ENCODE measurements at places on chromosomes 4 and X.

DNA sequence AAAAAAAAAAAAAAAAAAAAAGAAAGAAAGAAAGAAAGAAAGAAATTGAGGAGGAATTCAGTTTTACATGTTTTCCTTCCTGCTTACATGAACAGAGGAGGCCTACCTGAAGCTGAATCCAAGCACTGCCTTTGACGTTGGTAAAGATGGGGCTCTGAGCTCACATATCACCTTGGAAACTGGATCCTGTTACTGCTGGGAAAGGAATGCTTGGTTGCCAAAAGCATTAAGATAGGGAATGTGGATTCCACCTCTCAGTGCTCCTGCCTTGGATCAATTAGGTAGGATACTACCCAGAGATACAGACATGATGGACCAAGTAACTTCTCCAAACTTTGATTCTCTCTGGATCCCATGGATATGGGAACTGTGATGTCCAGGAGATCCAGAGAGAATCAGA is 50.6 kb downstream of the NHS start:
- DNase-seq, result no peak

DNA sequence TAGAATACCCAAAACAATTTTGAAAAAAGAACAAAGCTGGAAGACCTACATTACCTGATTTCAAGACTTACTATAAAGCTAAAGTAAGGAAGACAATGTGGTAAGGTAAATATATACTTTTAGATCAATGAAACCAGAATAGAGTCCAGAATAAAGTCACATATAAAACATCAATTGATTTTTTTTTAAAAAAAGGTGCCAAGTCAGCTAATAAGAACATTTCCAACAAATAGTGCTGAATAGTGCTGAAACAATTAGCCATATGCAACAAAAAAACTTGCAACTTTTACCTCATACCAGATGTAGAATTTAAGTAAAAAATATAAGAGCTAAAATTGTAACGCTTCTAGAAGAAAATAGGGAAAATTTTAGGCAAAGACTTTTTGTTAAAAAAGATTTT is 73.0 kb upstream of the PDHA1 start:
- DNase-seq, result no peak

DNA sequence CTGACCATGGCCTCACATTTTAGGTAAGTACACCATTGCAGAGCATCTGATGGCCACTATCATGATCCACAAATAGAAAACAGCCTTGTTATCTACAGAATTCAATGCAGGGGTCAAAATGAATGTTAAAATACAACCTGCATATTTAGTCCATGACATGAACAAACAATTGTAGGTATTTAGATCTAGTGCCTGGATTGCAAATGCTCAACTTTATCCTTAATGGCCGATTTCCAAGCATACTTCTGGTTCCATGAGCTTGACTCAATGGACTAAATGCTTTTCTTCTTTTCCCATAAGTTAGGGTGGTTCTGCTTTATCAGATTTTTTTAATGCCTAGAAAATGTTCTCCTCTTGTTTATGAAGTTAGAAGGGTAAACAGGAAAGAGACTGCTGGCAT is 139.2 kb upstream of the TTC29 start:
- no peak for DNase-seq

GRCh38 chrX:413322-414201 is 26.9 kb upstream of the PPP2R3B start:
- no peak for DNase-seq

DNA sequence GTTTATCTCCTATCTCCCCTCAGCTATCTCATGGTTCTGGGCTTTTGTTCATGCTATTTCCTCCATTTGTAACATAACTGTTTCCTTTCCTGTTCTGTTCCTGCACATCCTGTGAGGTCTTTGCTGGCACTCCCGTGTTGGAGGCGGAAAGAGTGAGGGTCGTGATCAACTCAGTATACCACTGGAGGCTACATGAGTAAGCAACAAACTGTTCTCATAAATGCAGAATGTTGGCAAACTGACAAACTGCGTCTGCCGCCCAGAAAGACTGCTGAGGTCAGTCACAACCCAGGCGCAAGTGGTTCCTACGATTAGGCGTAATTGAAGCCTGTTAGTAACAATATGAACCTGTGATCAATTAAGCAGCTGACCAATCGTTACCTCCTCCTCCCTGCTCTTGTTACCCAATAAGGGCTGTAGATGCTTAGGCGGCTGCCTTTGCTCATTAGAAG is 48.8 kb downstream of the C4orf33 start:
- DNase-seq, result no peak

DNA sequence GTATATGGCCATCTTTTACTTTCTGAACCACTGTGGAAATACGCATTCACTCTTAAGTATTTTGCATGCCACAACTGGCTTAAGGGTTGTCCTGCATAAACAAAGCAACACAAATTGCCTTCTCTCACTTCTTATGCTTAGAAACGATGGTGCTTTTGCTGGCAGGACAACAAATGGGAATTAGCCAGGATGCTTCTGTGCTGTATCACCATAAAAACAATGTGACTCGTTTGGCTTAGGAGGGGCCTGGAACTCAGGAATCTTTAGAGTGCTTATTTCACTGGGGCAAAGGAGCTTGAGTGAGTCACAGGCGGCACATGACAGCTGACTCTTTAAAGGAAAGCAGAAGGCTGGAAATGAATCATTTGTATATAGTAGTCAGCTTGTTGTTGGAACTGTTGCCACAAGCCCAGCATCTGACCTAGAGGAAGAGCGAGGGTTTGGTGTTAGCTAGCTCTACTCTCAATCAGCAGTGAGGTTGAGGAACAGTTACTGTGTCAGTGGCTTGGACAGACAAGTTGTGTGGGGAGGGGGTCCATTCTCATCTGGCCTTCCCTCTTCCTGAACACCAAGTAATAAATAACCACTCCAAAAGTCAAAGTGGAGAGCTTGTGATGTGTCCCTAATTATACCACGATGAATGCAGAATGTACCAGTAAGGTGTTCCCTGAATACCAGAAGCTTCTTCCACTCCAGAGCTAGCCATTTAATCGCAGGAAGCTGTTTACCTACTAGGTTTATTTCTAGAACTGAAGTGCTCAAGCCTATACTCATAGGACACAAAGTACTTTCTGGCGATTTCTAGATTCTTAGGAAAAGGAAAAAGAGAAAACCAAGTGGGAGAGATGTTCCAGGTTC is 293.1 kb downstream of the CAMK2D start:
- DNase-seq, result peak; percentile 58

GRCh38 chr4:142406917-142407501 is 439.1 kb downstream of the INPP4B start:
- DNase-seq, result no peak

DNA sequence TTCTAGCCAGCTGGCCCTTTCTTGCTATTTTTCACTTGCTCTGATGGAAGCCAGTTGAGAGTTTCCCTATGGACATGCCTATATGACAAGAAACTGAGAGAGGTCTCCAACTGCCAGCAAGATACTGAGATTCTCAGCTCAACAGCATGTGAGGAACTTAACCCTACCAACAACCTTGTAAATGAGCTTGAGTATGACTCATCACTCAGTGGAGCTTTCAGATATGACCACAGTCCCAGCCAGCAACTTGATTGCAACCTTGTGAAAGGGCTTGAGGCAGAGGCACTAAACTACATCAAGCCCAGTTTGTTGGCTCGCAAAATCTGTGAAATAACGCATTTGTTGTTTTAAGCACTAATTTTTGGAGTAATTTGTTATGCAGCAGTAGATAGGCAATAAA is 175.8 kb downstream of the COMMD8 start:
- no peak for DNase-seq

DNA sequence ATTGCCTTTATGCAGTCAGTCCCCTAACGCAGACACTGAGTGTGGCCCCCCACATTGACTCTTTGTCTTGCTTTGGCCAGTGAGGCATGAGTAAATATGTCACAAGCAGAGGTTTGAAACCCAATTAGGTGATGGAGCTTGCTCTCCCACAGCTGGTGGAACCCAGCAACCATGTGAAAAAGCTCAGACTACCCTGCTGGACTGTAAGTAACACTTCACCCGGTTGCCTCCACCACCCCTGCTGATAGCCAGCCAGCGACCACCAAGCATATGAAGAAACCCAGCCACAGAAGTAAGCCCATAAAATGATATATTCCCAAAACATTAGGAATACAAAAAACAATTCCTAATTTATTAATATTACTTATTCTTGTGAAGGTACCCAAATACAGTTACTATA is 21.6 kb upstream of the PDCL2 start:
- no peak for DNase-seq

DNA sequence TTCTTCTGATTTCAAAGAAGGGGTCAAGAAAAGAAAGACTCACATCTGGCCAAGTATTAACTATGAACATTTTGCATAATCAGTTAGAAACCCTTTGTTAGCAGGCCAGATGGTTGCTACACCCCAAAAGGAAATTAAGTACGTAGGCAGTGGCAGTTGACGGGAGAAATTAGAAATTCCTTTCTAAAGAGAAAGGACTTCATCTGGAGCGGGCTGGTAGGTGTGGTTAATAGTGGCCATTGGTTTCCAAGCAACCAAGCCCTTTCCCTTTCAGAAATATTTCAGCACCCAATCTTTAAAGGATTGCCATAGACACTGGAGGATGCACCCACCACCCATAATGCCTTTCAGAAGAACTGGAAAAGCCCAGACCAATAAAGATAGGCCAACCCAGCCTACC is 235.7 kb upstream of the LDB2 start:
- no peak for DNase-seq

DNA sequence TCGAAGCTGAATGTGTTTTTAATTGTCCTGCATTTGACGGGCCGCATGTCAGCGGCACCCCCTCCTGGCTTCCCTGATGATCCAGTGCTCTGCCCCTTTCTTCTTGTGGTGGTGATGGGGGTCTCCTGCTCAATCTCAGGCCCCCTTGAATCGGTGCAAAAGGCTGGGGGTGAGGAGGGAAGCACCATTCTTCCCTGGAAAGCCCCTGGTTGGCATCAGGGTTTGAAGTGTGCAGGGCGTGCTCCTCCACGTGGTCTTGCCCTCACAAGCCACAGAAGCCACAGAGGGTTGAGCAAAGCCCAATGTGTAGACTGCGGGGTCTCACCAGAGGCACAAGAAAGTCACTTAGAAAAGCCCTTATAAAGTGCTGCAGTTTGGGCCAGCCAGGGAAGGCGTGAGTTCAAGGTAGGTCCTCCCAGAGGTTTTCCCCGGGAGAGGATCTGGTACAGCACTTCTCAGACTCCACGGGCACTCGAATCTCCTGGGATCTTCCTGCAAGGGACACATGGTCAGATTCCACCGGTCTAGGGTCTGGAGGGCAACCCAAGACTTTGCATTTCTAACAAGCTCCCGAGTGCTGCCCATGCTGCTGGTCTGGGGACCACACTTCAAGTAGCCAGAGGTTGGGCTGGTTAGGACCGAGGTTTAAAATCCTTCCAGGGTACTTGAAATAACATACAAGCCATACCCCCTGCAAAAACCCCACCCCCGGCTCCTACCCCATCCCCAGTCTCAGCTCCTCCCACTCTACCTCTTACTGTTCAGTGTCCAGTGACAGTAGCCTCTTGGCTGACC is 35.1 kb downstream of the PSAPL1 start:
- DNase-seq, result no peak

DNA sequence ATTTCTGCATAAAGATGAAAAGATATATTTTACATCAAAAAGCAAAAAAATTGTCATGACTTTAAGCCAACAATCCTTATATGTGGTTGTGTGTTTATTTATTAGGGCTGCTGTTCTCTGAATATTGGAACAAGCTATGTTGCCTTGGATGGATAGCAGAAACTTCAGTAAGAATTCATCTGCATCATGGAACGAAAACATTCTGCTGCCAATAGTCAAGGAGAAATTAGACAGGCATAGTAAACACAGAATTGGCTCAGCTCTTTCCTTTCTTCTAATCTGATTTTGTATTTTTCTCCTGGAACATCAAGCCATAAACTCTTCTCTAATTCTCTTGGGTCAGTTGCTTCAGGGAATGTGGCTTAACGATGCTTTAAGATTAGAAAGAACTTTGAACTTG is 1257.0 kb downstream of the NLGN4X start:
- DNase-seq, result no peak

DNA sequence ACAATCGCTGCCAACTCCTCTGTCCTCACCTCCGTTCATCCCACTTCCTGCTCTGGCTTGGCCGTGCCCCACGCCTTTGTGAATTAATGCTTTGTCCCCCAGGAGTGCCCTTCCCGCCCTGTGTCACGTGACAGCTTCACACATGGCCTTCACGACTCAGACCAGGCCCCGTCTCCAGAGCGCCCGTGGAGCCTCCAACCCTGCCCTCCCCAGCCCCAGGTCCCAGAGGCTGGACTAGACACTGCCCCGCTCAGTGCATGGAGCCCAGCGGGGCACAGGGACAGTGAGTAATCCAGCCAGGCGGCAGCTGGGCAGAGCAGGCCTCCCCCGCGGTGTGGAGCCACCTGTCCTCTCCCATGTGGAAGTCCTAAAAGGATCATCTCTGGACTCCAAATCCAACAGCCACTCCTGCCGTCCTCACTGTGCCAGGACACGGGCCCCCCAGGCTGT is 7.4 kb downstream of the ADRA2C start:
- no peak for DNase-seq

DNA sequence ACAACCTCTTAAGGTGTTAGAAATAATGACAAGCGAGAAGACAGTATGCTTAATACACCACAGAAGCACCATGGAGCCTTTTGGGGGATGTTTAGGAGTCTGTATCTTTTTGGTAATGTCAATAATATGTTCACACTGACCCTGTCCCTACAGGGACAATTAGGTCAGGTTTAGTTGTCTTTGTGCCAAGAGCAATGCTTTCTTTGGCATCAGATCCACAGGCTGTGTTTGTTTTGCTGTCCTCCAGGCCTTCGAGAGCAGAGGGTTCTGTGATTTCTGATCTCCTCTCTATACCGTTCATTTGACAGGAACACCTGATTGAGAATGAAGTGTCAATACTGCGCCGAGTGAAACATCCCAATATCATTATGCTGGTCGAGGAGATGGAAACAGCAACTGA is 153.8 kb downstream of the DCLK2 start:
- no peak for DNase-seq

DNA sequence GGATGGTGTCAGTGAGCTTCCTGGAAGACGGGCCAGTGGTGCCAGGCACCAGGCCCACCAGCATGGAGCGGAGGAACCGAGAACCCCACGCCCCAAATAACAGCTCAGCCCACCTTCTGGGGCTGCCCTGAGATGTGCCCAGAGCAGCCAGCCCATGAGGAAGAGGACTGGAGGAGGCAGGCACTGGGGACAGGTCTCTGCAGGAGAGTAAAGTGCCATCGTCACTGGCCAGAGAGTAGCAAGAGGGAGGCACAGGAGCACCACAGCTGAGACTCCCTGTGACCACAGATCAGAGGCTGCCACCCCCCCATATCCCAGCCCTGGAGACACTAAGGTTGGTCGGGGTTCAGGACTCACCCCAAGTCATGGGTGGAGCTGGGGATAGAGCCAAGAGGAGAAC is 63.0 kb downstream of the PPP2R2C start:
- no peak for DNase-seq

- no peak for DNase-seq
Observed at GRCh38 chrX:49077941-49078340, 1.7 kb downstream of the WDR45 start.

GRCh38 chrX:153782313-153782712 is 1.5 kb downstream of the SRPK3 start:
- DNase-seq, result peak; percentile 87

- peak; percentile 67 for DNase-seq
Observed at GRCh38 chrX:54921427-54922021, 900 bp downstream of the TRO start.

GRCh38 chr4:53583513-53583912 is 7.8 kb downstream of the LNX1 start:
- DNase-seq, result no peak
